Globus pallidus (tissue), 1 donor: ENCODE measurements at places on chromosomes 7 and 10.
A peak's percentile ranks its signal among the peaks of the same experiment; 100 is the strongest.

DNA sequence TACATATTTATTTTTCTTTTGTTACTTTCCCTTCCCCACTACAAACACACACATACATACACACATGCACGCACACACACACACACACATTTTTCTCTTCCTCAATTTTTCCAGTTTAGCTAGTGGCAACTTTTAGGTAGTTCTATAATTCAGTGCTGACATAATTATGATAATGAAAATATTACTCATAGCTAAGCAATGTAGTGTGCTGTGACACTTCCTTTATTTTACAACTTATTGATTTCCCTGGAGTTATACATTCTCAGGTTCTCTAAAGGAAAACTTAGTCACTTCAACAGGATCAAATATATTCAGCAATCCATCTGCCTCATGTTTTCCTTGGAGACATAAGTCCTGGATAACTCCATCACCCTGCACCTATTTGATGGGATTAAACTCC lies 151.6 kb downstream of the CACNA2D1 start:
- DNase-seq = no peak

GRCh38 chr7:16060502-16060901 lies 360.8 kb downstream of the CRPPA start:
- DNase-seq = no peak

DNA sequence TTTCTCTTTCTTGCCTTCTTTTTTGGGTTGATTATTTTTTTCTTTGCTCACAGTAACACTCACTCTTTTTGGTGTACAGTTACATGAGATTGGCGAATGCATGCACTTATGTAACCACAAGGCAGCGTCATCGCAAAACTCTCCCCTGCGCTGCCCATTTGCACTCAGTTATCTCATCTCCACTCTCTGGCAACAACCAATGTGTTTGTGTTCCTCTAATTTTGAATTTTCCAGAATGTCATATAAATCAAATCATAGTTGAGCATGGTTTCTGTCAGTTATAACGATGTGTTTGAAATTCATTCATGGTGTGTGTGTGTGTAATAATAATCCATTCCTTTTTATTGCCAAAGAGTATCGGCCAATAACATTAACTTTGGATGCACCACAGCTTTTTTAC lies 23.0 kb upstream of the IGFBP3 start:
- DNase-seq = no peak

- DNase-seq = no peak
Observed at GRCh38 chr7:16741676-16742075, 11.9 kb upstream of the TSPAN13 start.

GRCh38 chr10:88989423-88989822 lies 1.2 kb upstream of the FAS start:
- no peak for DNase-seq

- no peak for DNase-seq
Observed at GRCh38 chr7:102254521-102254920, 32.1 kb upstream of the SH2B2 start.

GRCh38 chr7:103338864-103339263 lies 5.7 kb downstream of the DNAJC2 start:
- no peak for DNase-seq

DNA sequence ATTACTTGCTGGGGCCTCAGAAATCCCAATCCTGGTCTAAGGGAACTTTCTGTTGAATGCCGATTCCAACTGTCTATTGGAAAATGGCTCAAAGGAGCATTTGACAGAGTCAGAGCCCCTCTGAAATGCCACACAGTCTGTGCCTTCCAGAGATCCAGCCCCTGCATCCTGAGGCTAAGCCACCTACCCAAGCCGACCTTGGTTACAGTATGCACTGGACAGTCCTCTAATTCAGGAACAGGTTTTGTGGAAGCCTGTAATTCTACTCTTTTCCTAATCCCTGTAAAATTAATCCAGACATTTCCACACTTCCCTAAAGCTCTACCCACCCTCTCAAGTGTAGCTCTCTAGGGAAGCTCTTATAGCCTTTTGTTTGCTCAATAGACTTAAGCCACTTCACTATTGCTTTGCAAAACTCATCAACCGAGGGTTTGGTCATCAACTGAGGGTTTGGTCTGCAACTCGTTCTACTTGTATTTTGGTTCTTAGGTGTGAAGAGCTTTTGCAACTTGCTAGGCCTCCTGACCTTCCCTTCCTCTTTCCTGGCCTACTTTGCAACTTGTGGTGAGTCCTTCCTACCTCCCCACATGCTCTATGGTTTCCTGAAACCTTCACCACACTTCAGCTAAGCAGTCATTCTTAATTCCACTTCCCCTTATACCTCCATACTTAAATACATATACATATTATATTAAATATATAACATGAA lies 364.8 kb downstream of the SFMBT2 start:
- peak; percentile 29 for DNase-seq

GRCh38 chr10:74334221-74334620 lies 183.2 kb downstream of the ADK start:
- no peak for DNase-seq

DNA sequence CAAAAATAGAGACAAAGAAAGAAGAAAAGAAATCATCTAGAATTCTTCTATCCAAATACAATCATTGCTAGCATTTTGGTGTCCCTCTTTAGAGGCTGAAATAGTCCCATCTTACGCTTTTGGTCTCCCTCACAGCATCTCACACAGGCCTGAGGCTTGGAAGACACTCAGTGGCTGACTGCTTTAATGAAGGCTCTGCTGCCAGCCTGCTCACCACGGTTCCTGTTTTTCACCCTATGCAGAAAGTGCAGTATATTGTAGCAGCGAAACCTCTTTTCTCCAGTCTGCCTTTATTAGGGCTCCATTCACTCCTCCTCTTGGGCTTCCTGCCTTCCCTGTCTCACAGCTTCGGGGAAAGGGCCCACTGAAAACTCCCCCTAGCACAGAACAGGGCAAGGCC lies 102.2 kb downstream of the JCAD start:
- DNase-seq = no peak

DNA sequence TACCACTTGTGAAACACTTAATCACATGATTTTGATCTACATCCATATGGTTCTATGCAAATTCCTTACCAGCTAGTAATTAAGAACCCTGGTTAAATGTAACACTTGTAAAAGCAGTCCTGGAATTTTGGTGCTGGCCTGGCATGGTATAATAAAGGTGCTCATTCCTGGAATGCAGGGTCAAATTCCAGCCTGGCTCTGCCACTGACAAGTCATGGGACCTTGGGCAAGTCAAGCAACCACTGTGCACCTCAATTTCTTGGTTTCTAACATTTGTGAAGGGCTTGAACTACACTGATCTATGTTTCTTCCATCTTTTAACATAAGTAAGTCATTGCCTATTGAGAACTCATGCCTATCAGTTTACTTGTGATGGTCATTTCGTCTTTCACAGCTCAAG lies 91.9 kb upstream of the PIK3CG start:
- no peak for DNase-seq

- DNase-seq = no peak
Observed at GRCh38 chr7:73939528-73939927, 78.6 kb downstream of the TMEM270 start.

DNA sequence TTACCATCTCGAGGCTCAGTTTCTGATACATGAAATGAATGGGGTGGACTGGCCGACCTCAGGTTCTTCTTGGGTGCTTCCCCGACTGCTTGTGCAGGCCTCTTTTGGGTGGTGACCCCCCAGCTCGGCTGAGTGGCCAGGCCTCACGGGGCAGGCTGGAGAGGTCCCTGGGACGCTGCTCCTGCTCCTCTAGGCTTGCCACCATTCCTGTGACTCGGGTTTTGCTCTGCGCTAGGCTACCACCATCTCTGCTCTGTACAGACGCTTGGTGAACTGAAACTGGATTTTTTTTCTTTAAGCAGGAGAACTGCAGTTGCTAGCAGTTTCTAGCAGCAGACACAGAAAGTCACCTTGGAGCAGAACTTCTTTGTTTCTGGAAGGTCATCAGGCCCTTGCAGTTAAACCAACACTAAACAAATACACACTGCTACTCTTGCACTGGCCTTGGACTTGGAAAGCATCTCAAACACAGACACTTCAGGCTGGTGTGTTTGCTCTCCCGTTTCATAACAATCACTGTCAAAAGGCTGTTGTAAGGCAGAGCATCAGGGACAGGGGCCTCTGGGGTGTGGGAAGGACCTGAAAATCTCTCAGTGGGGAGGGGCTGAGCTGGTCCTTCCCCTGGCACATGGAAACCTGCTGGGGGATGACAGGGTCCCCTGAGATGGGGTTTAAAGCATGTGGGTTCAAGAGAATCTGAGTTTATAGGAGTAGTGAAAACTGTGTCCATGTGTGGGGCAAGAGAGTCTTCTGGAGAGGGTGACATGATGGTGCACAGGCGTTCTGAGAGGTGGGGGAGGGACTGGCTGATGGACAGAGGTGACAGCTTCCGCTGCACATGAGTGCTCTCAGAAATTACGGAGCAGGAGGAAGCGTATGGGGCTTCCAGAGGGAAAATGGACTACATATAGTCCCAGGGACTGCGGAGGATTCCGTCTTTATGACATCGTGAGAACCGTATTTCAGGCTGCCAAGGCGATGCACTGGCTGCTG lies 35.0 kb upstream of the GIMAP8 start:
- no peak for DNase-seq

DNA sequence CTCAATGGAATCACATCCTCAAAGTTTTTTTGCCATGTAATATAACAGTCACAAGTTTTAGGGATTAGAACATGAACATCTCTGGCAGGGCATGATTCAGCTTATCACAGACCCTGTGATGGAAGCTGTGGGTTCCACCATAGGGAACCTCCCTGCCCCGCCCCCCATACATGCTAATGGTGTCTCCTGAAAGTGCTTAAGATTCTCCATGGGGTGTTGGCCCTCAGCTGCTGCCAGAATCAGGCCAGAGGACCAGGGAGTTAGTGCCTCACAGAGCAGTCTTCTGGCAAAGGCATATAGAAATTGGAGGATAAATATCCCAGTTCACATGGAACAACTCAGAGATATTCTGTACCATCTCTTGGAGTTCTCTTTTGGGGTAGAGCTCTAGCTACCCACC lies 119.4 kb downstream of the RAB11FIP2 start:
- DNase-seq = no peak

DNA sequence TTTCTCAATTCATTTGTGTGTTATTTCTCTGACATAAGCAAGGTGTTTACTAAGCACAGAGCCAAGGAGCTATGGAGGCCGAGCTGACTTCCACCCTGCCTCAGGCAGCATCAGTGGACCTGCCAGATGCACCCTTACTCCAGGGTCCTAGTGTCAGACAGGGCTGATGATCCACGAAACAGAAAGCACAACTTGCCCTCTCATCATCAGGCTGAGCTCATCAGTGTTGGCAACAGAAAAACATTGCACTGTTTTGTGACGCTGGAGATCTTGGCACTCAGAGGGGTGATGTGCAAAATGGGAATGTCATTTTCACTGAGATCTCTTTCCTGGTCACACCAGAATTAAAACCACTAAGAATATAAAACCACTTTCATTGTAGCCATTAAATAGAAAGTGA lies 201.8 kb downstream of the GLI3 start:
- DNase-seq = peak; percentile 33

GRCh38 chr7:28181416-28181815 lies 821 bp upstream of the JAZF1 start:
- DNase-seq = no peak

DNA sequence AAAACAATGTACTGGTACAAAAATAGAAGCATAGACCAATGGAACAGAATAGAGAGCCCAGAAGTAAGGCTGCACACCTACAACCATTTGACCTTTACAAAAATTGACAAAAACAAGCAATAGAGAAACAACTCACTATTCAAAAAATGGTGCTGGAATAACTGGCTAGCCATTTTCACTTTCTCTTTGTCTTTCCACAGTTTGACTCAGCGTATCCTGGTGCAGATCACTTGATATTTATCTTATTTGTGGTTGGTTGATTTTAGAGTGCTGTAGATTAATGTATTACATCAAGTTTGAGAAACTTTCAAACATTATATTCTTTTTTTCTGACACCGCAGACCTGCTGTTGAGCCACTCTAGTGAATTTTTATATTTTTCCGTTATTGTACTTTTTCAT lies 381.4 kb downstream of the DGKB start:
- DNase-seq = no peak

- DNase-seq = no peak
Observed at GRCh38 chr10:113138937-113139585, 189.0 kb downstream of the TCF7L2 start.

DNA sequence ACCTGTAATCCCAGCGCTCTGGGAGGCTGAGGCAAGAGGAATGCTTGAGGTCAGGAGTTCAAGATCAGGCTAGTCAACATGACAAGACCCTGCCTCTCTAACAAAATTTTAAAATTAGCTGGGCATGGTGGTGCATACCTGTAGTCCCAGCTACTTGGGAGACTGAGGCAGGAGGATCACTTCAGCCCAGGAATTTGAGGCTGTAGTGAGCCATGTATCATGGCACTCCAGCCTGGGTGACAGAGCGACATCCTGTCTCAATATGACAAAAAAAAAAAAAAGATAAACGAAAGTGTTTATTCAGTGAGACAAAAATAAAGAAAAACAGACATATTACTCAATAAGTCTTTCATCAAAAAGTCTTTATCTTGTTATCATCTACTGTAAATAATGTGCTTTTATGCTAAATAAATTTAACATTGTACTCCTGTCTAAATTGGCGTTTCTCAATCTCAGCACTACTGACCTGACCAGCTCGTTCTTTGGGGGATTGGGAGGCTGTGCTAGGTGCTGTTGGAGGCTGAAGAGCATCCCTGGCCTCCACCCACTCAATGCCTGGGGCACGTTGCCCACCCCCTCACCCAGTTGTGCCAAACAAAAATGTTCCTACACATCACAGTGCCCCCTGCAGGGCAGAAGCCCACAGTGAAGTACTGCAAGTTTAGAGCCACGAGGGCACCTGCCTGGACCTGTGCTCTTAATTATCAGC lies 57.7 kb downstream of the NCAPG2 start:
- DNase-seq = no peak

DNA sequence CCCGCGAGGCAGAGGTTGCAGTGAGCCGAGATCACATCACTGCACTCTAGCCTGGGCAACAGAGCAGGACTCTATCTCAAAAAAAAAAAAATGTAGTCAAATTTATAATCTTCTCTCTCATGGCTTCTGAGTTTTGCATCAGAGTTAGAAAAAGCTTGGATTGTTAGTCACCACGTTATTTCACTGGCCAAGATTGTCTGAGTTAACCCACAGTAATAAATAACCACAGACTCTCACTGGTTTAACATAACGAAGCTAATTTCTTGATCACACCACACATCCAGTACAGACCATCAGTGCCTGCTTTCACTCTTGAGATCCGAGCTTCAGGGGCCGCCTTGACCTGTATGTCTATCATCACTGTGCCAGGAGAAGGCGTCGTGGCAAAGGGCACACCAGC lies 116.8 kb upstream of the JCAD start:
- DNase-seq = no peak

DNA sequence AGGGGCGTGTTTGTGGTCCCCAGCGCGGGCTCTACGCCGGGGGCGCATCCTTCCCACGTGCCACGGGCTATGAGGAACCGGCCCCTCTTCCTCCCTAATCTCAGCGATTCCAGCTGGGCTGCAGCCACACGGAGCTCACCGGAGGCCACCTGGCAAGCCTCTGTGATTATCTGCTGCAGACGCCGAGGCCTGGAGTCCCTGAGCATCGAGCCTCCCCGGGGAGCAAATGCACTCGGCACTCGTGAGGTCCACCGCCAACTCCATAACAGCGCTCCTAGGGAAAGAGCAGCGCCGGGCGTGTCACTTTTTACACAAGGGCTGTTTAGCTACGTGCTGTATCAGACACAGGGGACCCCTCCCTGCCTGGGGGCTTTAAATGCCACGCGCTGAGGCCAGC lies 101.2 kb downstream of the DYNC2I1 start:
- DNase-seq = no peak

GRCh38 chr7:2614631-2615330 lies 17.0 kb upstream of the TTYH3 start:
- DNase-seq = no peak

- no peak for DNase-seq
Observed at GRCh38 chr7:159201722-159202330, 57.2 kb upstream of the VIPR2 start.

- no peak for DNase-seq
Observed at GRCh38 chr10:128013626-128014025, 106.7 kb downstream of the PTPRE start.
